ENCODE measurements at places on chromosomes 1 and 21.

DNA sequence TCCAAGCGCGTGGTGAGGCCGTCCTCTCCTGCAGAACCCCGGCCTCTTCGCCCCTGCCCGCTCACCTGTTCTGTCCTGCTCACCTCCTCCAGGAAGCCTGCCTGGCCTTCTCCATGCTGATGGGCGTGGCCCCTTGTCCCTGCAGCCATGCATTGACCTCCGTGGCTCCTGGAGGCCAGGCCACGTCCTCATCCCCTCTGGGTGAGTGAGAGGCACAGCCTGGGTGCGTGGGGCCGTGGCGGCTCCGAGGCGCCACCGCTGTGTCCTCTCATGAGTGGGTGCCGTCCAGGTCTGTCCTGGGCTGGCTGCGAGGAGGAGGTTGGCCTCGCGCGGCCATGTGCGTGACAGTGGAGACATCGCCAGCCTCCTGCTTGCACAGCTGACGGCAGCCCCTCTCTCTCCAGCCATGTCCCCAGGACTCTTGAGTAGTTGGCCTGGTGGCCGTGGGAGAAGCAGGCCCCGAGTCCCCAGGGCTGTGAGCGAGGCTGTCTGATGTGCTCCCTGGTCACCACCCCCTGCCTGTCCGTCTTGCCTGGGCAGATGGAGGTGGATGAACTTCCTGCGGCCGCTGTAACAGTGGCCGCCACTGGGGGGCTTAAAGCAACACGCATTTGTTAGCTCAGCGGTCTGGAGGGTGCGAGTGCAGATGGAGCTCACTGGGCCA is 58.1 kb downstream of the PRKCZ start:
- DNase-seq = no peak

DNA sequence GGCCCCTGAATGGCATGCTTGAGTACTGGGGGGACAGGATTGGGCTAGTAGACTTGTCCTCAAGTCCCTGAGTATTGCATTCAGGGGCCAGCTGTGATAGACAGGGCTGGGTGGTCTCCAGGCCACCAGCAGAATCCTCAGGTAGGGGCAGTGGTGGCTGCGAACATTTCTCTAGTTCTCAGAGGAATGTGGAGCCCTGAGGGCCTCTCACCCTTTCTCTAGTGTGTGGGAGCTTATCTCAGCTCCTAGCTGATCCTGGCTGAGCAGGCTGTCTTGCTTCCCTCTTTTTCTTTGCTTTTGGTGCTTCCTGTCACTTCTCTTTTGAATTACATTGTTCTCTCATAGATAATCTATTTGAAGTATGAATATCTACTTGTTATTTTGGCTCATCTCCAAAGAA is 30.0 kb upstream of the PM20D1 start:
- no peak for DNase-seq

DNA sequence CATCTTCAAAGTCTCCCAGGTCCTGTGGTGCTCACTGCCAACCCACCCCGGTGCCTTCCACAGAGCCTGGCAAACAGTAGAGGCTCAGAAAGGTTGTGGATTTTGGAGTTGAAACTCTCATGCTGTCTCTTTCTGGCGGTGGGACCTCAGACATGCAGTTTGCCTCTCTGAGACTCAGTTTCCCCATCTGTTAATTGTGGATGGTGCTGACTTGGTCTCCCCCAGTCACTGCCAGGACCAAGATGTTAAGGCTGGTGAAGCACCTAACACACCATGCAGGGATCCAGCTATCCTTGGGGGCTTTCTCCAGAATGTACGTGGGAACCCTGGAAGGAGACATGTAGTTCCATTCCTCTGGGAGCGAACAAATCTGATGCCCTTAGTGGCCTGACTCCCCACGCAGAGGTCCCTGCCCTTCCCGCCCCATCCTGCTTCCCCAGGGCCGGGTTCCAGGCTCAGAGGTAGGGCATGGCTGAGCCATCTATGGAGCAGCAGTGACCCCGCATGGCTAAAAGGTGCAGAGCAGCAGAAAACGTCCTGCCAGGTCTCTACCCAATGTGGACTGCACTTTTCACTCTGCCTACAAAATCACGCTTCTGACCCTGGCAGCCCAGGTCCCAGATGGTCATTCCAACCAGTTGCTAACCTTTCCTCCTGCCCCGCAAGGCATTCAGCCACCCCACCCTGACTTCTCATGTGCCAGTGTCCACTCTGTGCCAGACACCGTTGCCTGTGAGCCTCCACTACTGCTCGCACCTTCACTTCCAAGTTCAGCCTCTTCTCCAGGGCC is 9.2 kb upstream of the TTC22 start:
- peak; percentile 29 for DNase-seq

GRCh38 chr1:79161077-79161476 is 154.5 kb upstream of the ADGRL4 start:
- no peak for DNase-seq

- no peak for DNase-seq
Observed at GRCh38 chr21:26120828-26121227, 49.7 kb downstream of the APP start.

DNA sequence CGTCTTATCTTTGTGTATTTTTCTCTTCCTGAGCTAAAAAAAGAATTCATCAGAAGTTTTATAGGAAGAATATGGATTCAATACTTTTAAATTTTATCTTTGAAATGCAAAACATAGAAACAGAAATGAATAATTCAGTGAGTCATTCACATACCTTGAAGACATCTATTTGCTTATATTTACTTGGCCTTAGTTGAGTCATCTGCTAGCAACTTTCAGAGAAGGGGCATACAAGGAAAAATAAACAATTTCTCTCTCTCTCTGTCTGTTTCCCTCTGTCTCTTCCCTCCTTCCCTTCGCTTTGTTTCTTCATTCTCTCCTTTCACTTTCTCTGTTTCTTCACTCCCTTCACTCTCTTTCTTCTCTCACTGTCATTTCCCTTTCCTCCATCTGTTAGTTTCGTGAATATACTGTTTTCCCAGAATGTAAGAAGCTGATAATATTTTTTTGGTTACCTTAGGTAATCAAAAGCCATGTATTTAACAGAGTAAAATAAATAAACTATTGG is 477.2 kb downstream of the BRINP3 start:
- DNase-seq = no peak

GRCh38 chr1:176656257-176656995 is 193.5 kb downstream of the PAPPA2 start:
- DNase-seq = no peak

GRCh38 chr1:115668579-115668978 is 26.8 kb downstream of the VANGL1 start:
- no peak for DNase-seq

DNA sequence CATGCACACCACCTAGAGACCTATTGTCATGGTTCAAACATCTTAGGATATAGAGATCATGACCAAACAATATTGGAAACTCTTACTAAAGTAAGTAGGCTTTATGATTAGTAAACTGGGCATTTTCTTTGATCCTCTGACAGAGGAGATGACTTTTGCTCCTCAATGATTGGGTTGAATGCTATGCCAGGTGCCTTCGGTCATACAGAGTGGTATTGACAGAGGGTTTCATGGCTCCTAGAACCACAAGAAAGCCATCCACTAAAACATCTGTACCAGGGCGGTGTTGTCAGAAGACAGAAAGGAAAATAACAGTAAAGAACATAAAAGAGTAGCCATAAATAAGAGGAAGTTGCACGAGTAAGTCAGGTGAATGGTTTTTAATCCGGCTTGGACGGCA is 20.8 kb upstream of the SAMSN1 start:
- DNase-seq = no peak

DNA sequence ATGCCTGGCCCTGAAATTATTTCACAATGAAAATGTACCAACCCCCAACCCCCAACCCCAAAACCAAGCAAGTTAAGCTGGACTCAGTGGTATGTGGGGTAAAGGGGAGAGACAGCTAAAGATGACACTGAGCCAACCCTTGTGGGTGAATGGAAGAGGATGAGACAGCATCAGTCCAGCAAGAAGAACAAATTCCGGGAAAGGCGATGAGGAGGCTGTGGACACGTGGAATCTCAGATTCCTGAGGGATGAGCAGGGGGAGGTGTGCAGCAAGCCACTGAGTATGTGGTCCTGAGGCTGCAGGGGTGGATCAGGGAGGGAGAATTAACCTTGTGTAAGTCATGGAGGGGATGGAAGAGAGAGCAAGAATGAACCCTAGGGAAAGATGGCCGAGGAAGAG is 14.4 kb upstream of the ZNF362 start:
- DNase-seq = no peak

DNA sequence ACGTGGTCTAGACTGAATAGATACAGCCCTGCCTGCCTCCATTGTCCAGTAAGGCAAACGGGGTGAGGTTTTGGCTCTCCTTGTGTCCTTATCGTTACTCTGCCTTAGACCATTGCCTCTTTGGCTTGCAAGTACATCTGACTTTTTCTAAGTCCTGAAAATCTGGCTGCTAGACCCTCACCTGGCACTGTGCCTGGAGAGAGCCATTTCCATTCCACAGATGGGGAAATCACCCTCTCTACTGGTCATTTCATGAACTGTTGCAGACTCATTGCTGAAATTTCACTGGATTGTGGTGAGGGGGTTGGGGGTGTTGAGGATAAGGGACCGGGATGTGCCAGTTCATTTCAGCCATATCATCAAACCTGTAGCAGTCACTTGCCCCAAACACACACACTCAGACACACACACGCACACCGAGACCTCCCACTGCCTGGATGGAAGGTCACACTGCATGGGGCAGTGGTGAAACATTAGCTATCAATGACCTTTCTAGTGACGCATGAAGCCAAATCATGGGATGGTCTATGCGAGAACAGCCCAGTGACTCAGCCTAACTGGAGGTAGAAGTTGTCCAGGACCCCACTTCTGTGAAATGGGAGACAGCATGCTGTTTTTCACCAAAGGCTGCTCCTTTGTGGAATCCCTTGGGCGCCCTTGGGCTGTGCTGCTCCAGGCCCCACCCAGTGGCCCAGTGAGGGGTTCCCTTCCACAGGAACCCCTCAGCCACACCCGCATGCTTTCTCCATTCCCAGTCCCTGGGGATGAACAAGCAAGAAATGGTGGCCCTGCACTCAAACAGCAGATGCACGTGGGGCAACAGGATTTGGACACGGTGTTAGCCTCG is 34.9 kb upstream of the VASH2 start:
- DNase-seq = no peak

- DNase-seq = no peak
Observed at GRCh38 chr1:167082511-167083027, 7.6 kb downstream of the GPA33 start.

- no peak for DNase-seq
Observed at GRCh38 chr1:209620487-209620884, 31.7 kb downstream of the LAMB3 start.

DNA sequence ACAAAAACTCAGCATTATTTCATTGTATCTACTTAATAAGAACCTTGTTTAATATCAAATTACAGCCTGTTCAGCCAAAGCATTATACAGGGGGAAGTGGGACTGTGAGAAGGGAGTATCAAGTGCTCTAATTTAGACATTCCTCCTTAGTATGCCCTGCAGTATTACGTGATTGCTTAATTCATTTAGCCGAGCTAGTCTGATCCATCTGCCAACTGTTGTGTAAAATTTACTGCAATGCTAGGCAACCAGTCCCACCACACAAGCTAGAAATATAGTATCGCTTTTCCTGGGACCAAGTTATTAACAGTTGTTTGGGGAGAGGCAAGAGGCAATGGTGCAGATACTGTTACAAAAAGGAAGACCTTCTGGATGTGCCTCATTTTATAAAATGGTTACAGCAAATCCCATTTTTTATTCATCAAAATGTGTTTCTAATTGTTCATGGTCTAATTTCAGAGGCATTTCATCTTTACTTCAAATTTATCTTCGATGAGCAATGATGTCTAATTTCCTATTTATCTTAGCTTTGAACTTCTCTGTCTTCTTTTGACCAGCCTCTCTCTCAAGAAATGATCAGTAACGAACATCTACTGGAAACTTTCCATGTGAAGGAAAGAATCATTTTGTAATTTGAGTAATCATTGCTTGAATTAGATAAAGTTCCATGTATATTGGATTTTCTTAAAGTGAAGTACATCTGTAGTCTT is 283.3 kb downstream of the DUSP10 start:
- DNase-seq = no peak

- peak; percentile 23 for DNase-seq
Observed at GRCh38 chr1:226870401-226871279, at the start of gene PSEN2. Gene PSEN2, plus strand, starts transcription at chr1:226870616. Its CDS starts 11,292 bp downstream, at chr1:226881908.

DNA sequence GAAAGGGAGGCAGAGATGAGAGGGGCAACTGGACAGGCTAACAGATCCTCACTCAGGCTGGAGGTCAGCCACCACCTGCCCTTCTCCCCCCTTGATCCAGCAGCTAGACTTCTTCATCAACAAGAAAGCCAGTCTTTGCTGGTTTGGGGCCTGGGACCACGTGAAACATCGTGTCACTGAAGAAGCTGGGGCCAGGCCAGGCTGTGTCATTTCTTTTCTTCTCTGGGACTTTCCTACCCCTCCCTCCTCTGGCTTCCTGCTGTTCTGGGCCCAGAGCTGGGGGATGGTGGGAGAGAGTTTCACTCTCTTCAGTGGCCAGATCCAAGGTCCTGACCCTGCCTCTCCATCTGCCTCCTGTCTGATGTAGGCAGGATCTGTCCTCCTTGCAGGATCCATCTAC is 18.1 kb upstream of the SLC26A9 start:
- no peak for DNase-seq

DNA sequence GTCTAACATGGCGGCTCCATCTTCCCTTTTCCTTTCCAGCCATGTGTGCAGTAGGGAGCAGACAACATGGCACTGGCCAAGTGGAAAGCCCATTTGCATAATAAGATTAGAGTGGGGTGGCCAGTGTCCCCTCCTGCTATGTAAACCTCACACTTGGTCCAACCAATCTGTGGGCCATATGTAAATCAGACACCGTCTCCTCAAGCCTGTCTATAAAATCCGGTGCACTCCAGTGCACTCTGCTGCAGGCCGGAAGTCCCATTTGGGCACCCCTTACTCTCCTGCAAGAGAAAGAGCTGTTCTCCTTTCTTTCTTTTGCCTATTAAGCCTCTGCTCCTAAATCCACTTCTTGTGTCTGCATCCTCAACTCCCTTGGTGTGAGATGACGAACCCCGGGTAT is 44.1 kb downstream of the OLFML3 start:
- no peak for DNase-seq

DNA sequence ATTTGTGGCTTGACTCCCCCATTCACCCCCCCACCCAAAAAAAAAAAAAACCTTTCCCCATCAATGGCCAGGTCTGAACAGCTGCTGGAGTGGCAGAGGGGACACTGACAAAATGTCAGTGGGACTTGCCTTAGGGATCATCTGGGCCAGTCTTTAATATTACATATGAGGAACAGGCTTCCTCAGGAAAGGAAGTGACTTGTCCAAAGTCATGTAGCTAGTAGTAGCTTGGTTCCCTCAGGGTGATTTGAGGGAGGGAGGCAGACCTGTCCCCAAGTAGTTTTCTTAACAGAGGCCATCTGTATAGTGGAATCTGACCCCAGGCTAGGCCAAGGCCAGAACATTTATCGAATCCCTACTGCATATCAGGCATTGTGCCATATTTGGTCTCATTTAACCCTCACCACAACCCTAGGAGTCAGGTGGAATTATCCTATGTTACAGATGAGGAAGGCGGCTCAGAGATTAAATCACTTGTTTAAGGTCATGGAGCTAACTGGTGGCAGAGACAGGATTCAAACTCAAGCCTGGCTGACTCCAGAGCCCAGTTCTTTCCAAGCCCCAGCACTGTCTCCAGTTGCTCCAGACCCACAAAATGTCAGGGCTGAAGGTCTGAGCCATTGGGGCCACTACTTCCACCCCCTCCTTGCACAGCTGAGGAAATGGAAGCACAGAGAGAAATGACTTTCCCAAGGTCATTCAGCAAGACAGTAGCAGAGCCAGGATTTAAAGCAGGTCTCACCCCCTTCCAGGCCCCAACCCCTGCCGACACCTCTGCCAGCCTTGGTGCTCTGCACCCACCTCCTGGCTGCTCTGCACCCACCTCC is 10.4 kb downstream of the ZBTB7B start:
- DNase-seq = no peak

All from T-helper 17 cell (primary cell).